CD4-positive, alpha-beta T cell treated with Interleukin-17A for 4 hours (primary cell): ENCODE measurements at places on chromosomes 11 and 22.

DNA sequence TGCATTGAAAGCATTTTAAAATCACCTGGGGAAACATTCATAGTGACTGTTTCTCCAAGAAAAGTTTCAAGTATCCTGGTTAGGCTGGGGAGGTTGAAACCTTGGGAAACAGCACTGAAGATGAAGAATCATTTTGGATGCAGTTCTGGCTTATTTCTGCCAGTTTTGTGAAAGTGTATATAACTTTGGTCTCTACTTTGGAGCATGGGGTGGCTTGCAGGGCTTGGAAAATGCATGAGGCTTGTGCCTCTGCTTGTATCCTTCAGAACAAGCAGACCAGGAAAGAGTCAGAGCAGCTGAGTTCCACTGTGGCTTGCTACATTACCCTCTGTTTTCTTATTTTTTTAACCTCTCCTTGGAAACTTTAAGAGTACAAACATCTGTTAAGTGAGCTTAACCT is 19.5 kb downstream of the SLC5A12 start:
- DNase-seq, result no peak

DNA sequence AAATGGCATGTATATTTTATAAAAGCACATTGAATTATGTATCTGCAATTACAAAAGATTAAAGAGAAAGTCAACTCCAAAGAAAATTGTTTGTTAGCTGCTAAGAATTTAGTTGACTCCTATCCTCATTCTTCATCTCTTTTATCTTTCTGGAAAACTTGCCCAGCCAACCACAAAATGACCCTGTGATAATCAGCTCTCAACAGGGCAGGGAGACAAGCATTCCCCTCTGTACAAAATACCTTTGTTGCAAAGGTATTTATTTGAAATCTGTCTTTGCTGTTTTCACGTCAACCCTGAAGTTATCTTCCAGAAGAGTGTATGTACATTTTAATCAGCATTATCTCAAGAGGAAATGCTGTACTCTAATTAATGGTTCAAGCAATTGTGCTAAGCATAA is 191.1 kb upstream of the DDI1 start:
- DNase-seq, result no peak

DNA sequence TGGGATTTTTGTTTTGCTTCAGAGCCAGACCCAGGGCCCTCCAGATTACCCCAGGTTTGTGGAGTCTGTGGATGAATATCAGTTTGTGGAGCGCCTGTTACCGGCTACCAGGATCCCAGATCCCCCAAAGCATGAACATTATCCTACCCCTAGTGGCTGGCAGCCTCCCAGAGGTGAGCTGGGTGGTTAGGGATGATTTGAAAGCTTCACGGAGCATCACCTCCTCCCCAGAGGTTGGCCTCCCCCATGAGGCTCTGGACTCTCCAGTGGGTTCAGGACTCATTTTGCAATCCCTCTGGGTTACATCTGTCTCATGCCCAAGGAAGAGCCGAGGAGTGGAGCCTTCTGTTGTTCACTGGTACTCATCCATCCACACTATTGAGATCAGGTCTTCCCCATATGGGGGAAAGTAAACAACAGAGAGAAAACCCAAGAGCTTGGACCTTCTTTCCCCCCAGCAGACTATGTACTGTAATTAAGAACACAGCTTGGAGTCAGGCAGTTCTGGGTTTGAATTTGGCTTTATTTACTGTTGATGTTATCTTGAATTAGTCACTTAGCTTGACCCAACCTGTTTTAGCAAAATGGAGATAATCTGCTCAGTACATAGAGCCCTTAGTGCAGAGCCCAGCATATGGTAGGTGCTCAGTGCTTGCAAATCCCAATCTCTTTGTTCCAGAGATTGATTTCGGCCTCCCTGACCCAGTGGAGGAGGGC is 2.5 kb downstream of the MRPL49 start:
- no peak for DNase-seq

- DNase-seq, result no peak
These were observed 10.9 kb downstream of the FADS3 start for GRCh38 chr11:61880454-61880853.

DNA sequence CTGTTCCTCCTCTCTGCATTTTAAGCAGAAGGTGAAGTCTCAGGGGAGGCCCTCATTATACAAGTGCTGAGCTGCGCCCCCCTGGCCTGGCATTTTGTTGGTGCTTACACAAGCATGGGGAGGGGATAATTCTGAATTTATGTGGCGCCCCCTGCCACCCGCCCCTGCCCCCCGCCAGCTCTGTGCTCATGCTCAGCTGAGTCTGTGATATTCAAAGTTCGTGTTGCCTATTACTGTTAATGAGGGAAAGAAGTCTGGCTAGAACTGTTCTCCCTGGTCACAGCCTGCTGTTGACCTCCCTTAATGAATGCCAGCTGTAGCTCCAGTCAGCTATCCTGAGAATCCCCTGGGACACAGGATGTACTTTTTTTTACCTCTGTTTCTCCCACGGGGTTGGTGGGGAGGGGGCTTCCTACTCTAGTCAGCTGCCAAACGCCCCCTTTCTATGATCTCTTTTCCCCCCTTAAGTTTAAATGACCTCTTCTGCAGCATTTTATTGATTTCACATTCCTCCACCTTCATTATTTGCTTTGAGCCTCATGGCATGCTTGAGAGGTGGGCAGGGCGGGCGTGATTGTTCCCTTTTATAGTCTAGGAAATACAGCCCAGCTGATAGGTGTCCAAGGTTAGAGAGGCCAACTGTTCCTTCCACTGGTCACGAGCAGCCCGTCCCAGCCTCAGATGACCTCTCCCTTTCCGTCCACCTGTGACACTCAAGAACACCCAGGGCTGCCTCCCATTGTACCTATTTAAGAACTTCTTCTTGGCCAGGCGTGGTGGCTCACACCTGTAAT is 12.2 kb downstream of the USP2 start:
- DNase-seq, result no peak

- no peak for DNase-seq
These were observed 665.4 kb upstream of the CCDC90B start for GRCh38 chr11:83951521-83951920.
